Hematopoietic multipotent progenitor cell treated with erythropoietin and hydrocortisone succinate and interleukin-3 and kit ligand, for 8 days (in vitro differentiated cells): ENCODE measurements at places on chromosomes 13 and 19.

GRCh38 chr19:13765395-13766094 lies 1.2 kb downstream of the MRI1 start:
- DNase-seq, result no peak

- DNase-seq, result no peak
Measured at GRCh38 chr13:99431927-99432608, 69.2 kb upstream of the TM9SF2 start.

DNA sequence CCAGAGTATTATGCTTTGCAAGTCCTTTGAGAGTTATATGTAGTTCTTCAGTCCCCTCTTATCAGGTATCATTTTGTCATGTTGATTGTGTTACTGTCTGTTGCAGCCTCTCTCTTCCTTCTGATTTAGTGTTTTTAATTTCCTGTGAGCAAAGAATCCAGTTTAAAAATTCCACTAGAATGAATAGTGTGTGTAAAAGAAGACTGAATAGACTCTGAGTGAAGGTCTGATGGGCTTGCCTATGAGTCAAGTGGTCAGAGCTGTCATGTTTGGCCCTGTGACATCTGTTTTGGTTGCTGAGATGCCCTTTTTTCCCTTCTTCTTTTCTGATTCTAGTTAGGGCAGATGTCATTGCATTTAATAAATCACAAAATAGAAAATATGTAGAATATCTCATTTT lies 23.3 kb upstream of the KCTD4 start:
- DNase-seq, result no peak

DNA sequence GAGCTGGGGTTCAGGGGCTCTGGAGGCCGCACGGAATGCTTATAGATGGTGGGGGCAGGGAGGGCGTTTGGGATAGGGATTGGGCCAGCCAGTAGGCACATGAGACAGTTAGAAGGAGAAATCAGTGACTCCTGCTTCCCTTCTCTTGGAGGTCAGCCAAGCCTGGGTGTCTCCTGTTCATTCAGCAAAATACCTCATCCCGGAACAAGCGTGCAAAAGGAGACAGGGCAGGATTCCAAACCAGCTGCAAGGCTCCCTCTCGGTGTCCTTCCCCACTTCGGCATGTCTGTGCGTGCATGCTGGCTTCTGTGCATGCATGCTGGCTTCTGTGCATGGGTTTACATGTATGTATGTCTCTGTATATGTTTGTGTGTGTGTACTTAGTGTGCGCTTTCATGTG lies 37.3 kb upstream of the PEPD start:
- no peak for DNase-seq

DNA sequence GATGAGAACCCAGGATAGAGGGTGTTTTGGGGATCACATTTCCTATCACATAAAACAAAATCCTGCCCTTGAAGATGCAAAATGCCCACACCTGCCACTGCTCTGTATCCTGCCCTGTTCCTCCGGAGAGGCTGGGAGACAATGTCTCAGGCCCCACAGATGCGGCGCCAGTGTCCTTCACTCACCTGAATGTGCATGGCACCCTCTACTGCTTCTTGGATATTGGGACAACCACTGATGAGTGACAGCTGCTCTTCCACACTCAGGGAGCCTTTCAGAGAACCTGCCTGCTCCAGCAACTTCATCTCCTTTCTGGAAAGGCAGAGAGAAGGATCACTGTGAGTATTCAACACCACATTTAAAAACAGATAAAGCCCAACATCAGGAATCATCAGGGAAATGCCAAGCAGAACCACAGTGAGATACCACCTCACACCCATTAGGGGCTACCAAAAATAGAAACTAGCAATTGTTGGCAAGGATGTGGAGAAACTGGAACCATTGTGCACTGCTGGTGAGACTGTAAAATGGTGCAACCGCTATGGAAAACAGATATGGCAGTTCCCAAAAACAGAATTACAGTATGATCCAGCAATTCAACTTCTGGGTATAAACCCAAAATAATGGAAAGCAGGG lies 36.4 kb downstream of the CRYL1 start:
- no peak for DNase-seq

DNA sequence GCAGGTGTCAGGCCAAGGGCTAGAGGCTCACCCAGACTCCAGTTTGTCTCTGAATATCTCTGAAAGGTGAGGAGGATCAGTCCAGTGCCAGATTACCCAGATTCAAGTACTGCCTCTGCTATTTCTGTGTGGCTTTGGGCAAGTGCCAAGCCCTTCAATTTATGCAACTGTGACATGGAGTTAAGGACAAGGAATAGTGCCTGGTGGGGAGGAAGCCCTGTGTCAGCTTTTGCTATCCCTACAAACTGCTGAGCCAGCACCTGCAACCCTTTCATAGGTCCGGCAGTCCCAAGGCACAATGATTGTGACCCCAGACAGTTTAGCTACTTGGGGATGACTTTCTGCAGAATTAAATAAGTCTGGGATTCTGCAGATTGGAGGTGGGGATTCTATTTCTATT lies 123.0 kb downstream of the KL start:
- DNase-seq, result no peak

GRCh38 chr13:75481176-75482069 lies 546 bp downstream of the TBC1D4 start:
- DNase-seq, result peak; percentile 38

- no peak for DNase-seq
Measured at GRCh38 chr13:38967446-38967845, 23.2 kb downstream of the STOML3 start.

GRCh38 chr13:105611424-105611823 lies 924.0 kb downstream of the EFNB2 start:
- DNase-seq, result no peak

- DNase-seq, result no peak
Measured at GRCh38 chr13:57644106-57644505, 12.6 kb downstream of the PCDH17 start.

DNA sequence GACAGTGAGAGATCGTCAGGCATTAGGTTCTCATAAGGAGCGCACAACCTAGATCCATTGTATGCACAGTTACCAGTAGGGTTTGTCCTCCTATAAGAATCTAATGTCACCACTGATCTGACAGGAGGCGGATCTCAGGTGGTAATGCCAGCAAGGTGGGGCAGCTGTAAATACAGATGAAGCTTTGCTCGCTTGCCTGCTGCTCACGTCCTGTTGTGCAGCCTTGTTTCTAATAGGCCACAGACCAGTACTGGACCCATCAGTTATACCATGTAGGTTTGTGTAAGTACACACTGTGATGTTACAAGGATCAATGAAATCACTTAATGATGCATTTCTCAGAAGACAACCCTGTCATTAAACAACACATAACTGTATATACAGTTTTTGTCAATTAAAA lies 23.5 kb downstream of the VWA8 start:
- DNase-seq, result no peak

DNA sequence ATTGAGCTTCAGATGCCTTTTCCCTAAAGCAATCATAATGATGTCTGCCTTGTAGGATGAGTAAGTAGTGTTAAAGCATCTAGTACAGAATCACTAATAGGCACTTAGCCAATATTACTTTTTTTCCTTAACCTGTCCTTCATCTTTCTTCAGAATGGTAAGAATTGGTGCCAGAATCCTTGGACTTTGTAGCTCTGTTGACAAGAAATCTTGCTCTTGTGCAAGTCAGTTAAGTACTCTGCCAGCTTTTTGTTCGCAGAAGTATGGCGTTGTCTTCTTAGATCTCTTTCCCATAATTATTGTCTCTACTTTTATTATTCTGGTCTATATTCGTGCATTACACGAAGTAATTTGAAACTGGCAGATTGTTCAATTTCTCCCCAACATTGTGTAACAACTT lies 554.5 kb downstream of the PCDH9 start:
- DNase-seq, result no peak

DNA sequence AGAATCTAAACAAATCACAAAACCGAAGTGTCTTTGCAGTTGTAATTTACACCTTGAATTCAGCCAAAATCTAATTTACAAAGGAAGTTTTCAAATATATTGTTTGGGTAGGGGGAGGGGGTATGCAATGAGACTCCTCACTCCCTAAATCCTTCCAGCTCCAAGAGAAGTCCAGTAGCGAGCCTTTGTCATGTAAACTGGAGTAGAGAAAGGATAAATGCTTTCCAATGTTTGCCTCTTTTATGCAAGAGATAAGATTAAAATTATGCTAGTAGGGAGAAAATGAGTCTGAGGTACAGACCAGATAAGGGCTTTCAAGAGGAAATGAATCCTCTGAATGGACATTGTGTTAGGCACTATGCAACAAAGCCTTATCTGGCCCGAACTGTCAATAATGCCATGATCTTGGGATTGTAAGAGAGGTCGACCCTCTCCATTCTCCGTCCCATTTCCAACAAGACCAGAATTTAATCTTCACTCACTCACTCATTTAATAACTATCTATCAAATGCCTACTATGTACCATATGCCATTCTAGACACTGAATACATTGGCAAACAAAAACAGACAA lies 199.2 kb downstream of the LACC1 start:
- no peak for DNase-seq

GRCh38 chr13:73129023-73129422 lies 70.2 kb downstream of the KLF5 start:
- no peak for DNase-seq

GRCh38 chr19:41998246-41999020 lies 4.4 kb upstream of the ATP1A3 start:
- peak; percentile 32 for DNase-seq

DNA sequence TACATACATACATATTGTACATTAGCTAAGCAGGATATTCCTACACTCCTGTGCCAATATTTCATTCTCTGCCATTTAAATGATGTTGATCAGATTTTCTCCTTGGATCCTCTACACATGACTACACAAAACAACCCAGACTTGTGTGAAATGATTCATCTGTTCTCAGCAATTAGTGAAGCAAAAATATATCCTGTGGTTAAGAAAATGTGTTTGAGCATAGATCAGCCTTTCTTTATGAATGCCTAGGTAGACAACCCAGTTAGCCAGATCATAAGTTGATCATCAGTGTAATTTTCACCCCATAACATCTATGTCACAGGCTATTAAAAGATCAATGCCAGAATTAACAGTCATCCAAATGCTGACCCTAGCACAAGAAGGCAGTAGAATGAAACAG lies 275.2 kb upstream of the EDNRB start:
- DNase-seq, result no peak

DNA sequence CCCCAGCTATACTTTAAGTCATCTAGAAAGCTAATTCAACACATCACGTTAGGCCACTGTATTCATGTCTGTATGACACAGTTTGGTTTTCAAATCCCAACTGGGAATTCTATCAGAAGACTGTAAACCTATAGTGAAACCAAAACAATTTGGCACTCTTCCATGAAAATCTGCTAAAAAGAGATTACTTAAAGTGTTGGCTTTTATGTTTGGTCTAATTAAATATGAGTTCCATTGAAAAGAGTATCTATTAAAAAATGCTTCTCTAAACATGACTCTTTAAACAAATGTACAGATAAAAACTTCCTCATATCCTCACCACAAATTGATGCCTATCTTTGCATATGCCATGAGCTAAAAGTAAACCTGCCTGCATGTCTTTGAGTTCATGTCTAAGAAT lies 25.4 kb downstream of the PCDH9 start:
- no peak for DNase-seq

DNA sequence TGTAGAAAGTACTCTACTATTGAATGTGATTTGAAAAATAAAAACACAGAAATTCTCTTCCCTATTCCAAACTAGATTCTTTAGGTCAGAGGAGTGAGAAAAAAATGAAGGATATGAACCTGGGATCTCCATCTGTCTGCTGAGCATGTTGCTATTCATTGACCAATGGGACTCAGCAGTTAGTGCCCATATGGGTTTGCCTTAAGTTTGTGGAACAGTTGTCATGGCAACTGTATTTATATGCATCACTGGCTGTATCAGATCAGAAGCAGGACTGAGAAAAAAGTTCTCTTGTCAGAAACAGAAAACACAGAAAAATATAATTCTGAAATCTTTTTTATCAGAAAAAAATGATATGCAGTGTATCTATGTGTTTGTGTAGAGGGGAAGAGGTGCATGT lies 73.3 kb upstream of the ATXN8OS start:
- DNase-seq, result no peak

DNA sequence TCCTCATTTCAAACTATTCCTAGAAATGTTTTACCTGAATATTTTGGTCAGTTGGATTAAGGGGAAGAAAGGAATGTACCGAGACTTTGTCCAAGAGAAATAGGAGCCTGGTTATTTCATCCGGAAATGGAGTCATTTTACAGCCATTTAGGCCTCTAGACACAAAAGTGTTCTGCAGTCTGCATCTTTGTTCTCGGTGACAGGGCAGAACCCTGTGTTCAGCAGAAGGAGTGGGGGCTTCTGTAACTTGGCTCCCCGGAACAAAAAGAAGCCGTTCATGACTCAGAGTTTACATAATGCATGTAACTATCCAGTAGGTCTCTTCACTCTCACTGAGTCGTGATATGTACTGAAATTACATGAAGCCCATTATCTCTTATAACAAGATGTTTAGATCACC lies 21.6 kb upstream of the FNDC3A start:
- no peak for DNase-seq

DNA sequence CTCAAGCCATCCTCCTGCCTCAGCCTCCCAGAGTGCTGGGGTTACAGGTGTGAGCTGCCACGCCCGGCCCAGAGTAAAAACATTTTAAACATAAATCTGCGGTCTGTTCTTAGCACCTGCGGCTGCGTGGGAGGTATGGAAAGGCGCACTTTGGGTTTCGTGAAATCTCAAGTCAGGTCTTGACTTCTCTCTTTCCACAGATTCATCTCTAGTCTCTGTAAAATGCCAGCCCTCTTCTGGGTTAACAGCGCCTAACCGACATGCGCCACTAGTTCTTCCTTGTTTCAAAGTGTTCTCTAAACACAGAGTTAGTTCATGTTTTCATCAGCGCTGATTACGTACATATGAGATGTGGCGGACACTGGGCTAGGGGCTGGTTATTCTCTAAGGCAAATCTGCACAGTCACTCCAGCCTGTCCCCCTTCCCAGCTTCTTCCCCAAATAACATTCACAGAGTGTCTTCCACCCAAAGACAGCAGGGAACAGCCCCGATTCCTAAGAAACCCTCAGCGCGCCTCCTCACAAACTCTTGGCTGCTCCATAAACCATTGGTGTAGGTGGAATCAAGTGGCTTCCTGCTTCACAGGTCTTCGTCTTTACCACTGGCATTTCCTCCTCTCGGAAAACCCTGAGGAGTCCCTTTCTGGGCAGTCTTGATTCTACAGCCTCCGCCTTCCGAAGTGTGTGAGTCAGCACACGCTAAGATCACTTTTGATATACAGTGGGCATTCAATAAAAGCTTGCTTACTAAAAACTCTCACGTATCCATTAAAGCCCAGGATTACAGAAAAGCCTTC lies 1.4 kb downstream of the PARP4 start:
- peak; percentile 73 for DNase-seq

GRCh38 chr13:73223372-73223781 lies 164.6 kb downstream of the KLF5 start:
- no peak for DNase-seq

- DNase-seq, result no peak
Measured at GRCh38 chr19:14443632-14444216, 10.6 kb downstream of the PKN1 start.

- no peak for DNase-seq
Measured at GRCh38 chr13:71144883-71145282, 722.1 kb downstream of the DACH1 start.

DNA sequence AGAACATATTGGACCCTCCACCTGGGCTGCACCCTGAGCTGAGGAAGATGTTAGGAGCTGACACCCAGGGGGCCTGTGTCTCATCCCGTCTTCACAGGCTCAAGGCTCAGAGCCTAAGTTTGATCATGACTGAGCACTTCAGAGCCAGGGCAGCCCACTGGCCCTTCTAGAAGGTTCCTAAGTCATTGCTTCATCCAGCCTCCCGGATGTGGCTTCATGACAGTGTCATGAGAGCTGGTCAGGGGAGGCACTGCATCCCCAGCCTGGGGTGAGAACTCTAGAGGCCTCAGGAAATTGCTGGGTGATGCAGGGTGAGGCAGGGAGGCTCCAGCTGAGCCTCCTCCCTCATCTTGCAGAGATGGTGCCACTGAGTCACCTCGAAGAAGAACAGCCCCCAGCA lies 24.9 kb upstream of the PIK3R2 start:
- no peak for DNase-seq
